ENCODE measurements at places on chromosomes 4 and X. TPM values are rescaled to one million over a fixed set of nuclear protein-coding genes. Genes with fewer than 3 reads are reported as not detected.

Gene PDGFC
- 67.9 TPM for total RNA-seq

Gene SPP1
- 10.7 TPM for total RNA-seq

Gene CDS1
- total RNA-seq, result under 0.01 TPM

Gene IL1RAPL2
- total RNA-seq, result not detected

Gene UCP1
- not detected for total RNA-seq

Gene GYG2
- total RNA-seq, result 2.7 TPM

Gene HERC3
- total RNA-seq, result 11.6 TPM

Gene BTC
- under 0.01 TPM for total RNA-seq

Gene DCAF4L1
- total RNA-seq, result 0.19 TPM

Gene DGKK
- not detected for total RNA-seq

Gene IL2
- total RNA-seq, result not detected

Gene DCHS2
- not detected for total RNA-seq

Gene AVPR2
- not detected for total RNA-seq

Gene CLNK
- not detected for total RNA-seq

Gene GCNA
- 3.4 TPM for total RNA-seq

Gene TBC1D1
- 88.5 TPM for total RNA-seq

Gene PNCK
- under 0.01 TPM for total RNA-seq

Gene TBC1D9
- total RNA-seq, result 48.2 TPM

Gene CPE
- total RNA-seq, result 294 TPM

Gene CXCL5
- total RNA-seq, result 2.7 TPM

Gene PDE5A
- total RNA-seq, result 80.3 TPM

Gene NHS
- total RNA-seq, result 2.3 TPM

Gene SPACA5
- not detected for total RNA-seq

Gene TREX2
- 4.4 TPM for total RNA-seq

Gene TBC1D8B
- total RNA-seq, result 17.2 TPM

Gene SLC7A11
- total RNA-seq, result 32.0 TPM

Gene YY2
- total RNA-seq, result 1.2 TPM

Gene MND1
- total RNA-seq, result 10.2 TPM

Gene UGT8
- 0.19 TPM for total RNA-seq

Gene TMEM35A
- 5.1 TPM for total RNA-seq

Gene PNMA3
- 0.28 TPM for total RNA-seq

Gene VCX
- total RNA-seq, result not detected
